Stimulated activated CD8-positive, alpha-beta memory T cell treated with anti-CD3 and anti-CD28 coated beads, Interleukin-4, amount 100 ng/mL, for 48 hours (primary cell): ENCODE measurements at places on chromosomes 13 and 19.

DNA sequence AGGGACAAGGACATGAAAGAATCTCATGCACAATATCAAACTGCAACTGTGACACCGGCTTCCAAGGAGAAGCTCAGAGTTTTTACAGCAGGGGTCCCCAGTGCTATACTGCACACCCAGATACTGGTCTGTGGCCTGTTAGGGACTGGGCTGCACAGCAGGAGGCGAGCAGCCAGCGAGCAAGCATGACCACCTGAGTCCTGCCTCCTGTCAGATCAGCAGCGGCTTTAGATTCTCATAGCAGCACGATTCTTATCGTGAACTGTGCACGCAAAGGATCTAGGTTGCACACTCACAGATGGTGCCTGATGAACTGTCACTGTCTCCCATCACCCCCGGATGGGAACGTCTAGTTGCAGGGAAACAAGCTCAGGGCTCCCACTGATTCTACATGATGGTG is 13.1 kb upstream of the CD22 start:
- no peak for DNase-seq

GRCh38 chr13:97240788-97241734 is 18.9 kb downstream of the MBNL2 start:
- no peak for DNase-seq

GRCh38 chr19:13957051-13957450 is 4.7 kb downstream of the DCAF15 start:
- no peak for DNase-seq

- DNase-seq: peak; percentile 32
Observed at GRCh38 chr13:91406619-91407018, 8.2 kb downstream of the GPC5 start.

DNA sequence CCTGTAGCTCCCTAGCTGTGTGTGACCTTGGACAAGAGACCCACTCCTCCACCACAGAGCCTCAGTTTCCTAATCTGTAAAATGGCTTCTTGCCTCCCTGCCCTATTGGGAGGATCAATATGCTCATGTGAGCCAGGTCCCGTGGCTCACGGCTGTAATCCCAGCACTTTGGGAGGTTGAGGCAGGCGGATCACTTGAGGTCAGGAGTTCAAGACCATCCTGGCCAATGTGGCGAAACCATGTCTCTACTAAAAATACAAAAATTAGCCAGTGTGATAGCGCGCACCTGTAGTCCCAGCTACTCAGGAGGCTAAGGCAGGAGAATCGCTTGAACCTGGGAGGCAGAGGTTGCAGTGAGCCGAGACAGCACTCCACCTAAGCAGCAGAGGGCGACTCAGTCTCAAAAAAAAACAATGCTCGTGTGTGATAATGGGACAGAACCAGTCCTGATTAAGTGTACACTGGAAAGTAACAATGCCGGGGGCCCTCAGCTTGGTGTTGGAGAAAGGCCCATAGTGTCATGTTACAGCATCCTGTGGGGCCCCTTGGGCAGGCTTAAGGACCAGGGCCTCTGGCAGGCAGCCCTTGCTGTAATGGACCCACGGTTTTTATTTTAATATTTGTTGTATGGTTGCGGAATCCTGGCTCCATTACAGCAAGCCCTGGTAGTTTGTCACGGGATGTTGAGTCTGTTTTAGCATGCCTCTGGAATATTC is 6.8 kb downstream of the RPS11 start:
- peak; percentile 56 for DNase-seq

GRCh38 chr19:56341948-56342347 is 27.3 kb upstream of the ZSCAN5A start:
- no peak for DNase-seq

DNA sequence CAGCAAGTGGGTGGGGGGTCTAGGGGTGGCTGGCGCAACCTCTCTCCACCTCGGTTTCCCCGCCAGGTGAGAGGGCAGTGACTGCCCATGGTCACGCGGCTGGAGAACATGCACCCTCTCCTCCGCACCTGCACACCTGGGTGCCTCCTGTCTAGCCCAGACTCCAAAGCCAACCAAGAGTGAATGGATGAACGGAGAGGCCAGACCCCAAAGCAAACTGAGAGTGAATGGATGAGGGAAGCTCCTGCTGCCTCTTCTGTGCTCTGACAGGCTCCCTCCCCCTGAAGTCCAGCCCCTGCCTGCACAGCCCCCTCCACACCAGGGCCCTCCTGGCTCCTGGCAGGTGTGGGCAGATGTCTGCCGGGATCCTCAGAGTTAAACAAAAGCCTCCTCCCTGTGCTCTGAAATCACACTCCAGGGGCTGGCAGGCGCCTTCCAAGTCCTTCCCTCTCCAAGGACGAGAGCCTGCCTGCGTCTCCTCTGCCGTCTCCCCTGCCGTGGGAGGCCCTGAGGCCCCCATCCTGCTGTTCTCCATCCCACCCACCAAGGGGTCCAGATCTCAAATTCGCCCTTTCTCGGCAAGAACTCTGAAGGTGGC is 2.2 kb downstream of the SBNO2 start:
- DNase-seq: no peak

- no peak for DNase-seq
Observed at GRCh38 chr13:33560726-33561125, 257.2 kb upstream of the RFC3 start.

- no peak for DNase-seq
Observed at GRCh38 chr19:5615756-5616327, 6.7 kb downstream of the SAFB2 start.

DNA sequence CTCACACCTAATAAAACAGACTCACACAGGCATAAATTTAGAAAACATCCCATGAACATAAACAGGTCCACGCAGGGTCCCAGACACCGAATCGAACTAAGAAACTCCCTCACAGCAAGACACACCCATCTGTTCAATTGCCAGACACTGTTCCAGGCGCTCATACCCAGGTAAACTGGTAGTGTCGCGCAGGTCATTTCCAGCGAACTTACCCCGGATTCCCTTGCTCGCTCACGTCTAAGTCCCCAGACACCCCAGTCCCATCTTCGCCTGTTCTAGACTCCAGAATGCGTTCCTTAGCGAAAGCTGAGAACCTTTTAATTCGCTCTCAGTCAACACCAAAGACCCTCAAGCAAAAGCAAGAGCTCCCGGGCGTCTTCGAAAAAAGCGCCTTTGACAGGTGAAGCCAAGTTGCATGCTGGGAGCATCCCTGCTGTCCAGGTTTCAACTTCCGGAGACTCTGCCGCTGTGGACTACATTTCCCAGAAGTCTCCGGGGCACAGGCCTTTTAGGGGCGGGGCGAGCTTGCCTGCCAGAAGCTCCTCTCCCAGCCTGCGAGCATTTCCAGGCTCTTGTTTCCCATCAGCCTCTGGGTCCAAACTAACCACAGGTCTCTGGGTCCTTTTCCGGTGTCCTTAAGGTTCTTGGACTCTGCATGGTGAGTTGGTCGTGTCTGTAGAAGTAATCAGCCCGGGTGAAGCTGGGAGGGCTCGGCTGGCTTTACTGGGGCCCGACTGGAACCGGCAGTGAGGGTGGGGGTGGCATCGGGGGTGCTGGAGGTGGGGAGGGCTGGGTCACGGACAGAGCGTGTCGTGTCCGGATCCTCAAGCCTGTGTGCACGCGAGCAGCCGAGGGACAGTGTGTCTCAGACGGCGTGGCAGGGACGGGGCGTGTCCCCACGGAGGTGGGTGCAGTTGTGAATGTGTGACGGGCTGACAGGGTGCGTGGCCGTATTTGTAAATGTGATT is at the start of gene ZNF283:
Gene ZNF283, plus strand, starts transcription at position 535 of the 968 bp plus-strand sequence. CDS start 6,184 bp downstream, outside the sequence.
- peak; percentile 91 for DNase-seq

GRCh38 chr13:27338816-27339215 is 68.2 kb downstream of the RASL11A start:
- DNase-seq: no peak

- no peak for DNase-seq
Observed at GRCh38 chr19:16671652-16672274, 10.8 kb downstream of the TMEM38A start.

GRCh38 chr13:29569253-29570050 is 26.0 kb downstream of the SLC7A1 start:
- no peak for DNase-seq

- no peak for DNase-seq
Observed at GRCh38 chr19:38318660-38319059, 985 bp upstream of the KCNK6 start.

GRCh38 chr13:110126391-110126961 is 180.5 kb downstream of the COL4A1 start:
- no peak for DNase-seq

DNA sequence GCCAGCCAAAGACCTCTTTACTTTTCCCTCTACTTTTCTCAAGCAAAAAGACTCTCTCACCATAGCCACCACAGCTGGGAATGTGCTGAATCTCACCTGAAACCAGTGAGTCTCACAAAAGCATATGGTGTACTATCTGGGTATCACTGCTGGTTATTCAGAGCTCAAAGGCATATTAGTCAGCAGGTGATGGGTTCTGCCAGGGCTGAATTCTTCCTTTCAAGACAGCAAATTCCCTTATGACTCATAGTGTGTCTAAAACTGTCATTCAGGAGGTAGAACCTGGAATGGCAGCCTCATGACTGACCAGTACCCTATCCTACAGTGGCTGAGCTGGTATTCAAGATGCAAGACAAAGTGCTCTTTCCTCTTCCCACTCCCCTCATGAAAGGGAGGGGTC is 2859.1 kb downstream of the PCDH9 start:
- DNase-seq: no peak

DNA sequence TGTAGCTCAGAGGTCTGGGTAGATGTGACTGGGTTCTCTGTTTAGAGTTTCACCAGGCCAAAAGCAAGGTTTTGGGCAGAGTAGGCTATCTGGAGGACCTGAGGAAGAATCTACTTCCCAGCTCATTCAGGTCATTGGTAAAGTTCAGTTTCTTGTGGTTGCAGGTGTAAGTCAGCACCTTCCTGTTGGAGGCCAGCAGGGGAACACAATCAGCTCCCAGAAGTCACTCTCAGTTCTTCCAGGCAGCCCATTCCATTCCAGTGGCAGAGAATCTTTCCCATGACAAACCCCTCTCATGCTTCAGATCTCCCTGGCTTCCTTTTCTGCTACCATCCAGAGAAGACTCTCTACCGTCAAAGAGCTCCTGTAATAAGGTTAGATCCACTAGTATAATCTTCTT is 176.2 kb upstream of the UFM1 start:
- DNase-seq: no peak

- DNase-seq: no peak
Observed at GRCh38 chr13:80574113-80574850, 233.4 kb upstream of the SPRY2 start.

GRCh38 chr13:27617881-27618321 is 2.4 kb downstream of the LNX2 start:
- DNase-seq: no peak

- no peak for DNase-seq
Observed at GRCh38 chr19:29002336-29002735, 210.6 kb downstream of the UQCRFS1 start.

GRCh38 chr19:31600731-31601295 is 251.6 kb upstream of the TSHZ3 start:
- no peak for DNase-seq

GRCh38 chr13:98517576-98518310 is 59.2 kb downstream of the STK24 start:
- DNase-seq: no peak

DNA sequence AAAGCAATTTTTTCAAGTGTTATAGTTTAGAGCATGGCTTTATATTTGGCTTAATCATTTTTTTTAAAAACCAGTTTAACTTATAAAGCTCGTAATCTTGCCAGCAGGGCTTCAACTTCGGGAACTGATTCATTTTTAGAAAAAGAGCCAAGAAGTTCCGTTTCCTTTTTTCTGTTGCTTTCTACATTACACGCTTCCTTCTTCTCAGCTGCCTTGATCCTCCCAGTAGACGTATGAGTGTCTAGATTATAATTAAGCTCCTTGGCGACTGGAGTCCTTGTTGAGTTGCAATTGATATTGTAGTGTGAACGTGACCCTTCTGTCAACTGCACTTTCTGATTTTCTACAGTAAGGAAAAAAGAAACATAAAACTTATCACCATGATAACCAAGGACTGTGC is 497.2 kb downstream of the DIAPH3 start:
- DNase-seq: no peak
